Stimulated activated CD4-positive, alpha-beta T cell treated with anti-CD3 and anti-CD28 coated beads, Interleukin-2, amount 100 ng/mL, for 24 hours (primary cell): ENCODE measurements at places on chromosomes 13 and 19.

GRCh38 chr13:19845758-19846157, 17.7 kb downstream of the ZMYM5 start:
- no peak for DNase-seq

DNA sequence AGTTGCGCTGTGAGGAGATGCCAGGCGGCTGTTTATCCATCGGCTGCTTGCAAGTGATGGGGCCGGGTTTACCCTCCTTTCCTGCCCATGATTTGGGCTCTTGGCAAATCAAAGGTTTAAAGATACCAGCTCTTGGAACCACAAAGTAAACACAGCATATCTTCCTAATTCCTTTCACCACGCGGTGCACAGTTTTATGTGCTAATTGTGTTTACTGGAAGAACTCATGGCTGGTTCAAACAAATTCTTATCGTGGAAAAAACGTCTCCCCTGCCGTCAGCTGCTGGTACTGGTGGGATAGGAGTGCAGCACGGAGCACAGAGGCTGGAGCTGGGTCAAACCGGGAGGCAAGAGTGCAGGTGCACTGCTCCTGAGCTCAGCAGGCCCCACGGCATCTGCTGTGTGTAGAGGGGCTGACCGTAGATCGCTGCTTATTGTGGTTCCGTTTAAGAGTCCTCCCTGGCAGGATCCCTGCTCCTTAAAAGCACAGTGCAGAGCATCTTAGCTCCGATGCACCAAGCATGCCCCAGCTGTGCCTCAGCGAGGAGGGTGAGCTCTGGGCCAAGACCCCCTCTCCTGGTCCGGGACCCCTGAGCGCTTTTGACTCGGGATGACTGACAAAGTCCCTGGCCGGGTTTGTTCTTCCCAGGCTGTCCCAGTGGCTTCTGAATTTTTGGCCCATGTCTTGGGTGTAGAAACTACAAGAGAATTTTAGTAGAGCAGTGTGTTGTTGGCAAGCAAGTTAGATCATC, 51.3 kb upstream of the GAS6 start:
- peak; percentile 3 for DNase-seq

DNA sequence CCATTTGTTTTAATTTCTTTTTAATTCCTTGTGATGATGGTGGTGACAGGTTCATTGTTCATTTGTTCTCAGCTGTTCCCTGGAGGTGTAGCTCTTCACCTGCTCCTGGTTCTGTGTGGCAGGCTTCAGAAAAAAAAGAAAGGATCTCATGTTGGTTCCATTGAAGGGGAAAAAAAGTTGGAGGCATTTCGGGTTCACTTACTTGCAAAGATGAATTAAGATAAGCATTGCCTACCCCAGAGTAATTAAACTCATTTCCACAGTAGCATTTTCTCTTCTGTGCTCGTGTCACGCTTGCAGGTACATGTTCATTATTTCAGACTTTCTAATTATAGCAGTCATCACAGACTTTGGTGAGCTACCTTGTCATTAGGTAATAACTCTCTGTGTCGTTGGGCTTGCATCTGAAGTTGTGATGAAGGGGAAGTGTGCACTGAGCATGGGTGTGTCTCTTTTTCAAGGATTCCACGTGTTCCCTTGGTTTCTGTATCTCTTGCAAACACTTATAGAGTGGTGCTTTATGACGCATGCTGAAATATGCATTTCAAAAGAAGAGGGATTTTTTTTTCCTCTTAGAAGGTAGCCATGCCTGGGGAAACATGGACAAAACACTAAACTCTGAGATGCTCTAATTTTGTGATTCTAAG, 69.1 kb downstream of the MTUS2 start:
- DNase-seq, result no peak

DNA sequence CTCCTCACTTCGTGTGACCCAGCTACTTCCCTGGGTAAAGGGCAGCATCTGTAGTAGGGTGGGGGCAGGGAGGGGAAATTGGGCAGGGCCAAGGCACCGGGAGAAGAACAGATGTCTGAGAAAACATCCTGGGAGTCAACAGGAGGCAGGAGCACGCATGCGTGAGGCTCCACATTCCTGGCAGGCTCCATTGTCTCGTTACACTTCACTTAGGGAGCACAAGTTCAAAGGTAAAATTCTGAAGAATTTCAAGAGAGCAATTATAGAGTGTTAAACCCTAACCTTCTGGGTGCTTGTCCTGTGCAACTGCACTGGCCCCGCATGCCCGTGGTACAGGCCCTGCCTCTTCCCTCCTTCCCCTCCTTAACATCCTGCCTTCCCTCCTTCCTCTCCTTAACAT, 79.6 kb upstream of the POMP start:
- DNase-seq, result no peak

- no peak for DNase-seq
These were observed 76.7 kb downstream of the MBNL2 start for GRCh38 chr13:97298816-97299215.

- DNase-seq, result peak; percentile 59
These were observed 7.3 kb downstream of the NKPD1 start for GRCh38 chr19:45153339-45154063.

DNA sequence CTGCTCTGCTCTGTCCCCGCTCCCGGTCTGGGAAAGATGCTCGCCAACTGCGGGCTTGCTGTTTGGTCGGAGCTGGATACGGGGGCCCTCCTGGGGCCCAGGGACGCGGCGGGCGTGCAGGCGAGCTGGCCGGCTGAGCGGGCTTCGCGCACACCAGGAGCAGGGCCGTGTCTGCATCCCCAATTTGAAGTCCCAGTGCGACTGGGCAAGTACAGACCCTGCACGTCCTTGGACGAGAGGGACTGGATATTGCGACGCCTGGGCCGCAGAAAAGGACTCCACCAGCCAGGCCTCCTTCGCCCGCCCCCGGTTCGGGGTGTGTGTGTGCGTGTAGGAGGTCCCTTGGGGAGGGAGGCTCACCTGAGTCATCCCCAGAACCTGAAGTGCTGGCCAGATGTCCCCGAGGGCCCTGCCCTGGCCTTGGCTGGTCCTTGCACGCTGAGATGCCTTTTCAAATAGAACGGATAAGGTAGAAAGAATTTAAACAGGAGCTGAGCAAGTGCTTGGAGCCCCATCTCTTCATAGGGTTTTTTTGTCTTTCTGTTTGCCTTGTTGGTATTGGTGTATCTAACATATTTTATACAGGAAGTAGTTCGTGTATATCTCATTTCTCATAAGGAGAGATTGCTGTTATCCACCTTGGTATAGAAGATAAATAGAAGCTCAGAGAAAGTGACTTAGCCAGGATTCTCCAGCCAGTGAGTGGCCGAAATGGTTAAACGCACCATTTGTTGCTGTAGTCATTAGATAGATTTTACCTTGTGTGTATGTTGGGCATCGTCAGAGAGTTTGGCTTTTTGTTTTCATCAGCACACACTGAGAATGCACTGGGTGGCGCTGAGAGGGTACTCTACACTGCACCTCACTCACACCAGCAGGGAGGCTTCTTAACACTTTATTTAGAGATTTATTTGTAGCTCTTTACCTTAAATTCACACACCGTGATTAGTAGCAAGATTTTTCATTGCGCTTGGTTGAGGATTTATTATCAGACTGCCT, 1.1 kb downstream of the NAXD start:
- peak; percentile 53 for DNase-seq

GRCh38 chr13:97248243-97248642, 26.1 kb downstream of the MBNL2 start:
- no peak for DNase-seq

- no peak for DNase-seq
These were observed 27.7 kb upstream of the POU2F2 start for GRCh38 chr19:42159942-42160341.

DNA sequence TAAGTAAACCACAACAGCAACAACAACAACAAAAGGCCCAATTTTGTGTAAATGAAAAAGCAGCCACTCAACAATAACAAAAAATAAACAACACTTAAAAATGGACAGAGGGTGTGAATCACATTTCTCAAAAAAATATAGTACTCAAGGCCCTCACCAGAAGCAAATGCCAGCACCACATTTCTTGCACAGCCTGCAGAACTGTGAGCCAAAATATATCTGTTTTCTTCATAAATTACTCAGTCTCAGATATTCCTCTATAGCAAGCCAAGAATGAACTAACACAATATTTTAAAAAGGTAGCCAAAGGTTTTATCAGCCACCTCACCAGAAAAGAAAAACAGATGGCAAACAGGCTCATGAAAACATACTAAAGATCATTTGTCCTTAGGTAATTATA, 3.9 kb upstream of the CD33 start:
- DNase-seq, result no peak

DNA sequence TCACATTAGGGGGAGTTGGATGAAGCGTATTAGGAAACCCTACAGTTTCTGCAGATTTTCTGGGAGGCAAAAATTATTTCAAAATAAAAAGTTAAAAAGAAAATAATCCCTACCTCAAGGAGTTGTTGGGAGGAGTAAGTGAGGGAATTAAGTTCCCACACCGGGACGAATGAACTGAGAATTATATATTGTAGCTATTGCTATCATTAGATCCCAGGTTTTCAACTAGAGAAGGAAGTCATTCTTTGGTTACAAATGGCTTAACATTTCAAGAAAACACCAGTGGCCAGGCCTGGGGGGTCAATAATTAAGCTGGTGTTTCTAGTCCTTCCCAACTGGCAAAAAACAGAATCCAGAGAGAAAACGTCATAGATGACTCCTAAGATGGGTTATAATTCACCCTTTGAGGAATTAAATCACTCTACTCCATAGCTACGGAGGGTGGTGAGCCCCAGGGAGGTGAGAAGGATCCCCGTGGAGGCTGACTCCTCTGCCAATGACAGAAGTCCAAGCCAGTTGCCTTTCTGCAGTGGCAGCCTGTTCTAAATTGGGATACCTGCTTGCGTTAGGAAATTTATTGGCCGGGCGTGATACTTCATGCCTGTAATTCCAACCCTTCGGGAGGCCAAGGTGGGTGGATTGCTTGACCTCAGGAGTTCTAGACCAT, 1.2 kb upstream of the MYDGF start:
- no peak for DNase-seq

- DNase-seq, result no peak
These were observed 221.3 kb upstream of the TRPC4 start for GRCh38 chr13:38090913-38091312.

- DNase-seq, result no peak
These were observed 1.5 kb downstream of the BABAM1 start for GRCh38 chr19:17268754-17269153.

DNA sequence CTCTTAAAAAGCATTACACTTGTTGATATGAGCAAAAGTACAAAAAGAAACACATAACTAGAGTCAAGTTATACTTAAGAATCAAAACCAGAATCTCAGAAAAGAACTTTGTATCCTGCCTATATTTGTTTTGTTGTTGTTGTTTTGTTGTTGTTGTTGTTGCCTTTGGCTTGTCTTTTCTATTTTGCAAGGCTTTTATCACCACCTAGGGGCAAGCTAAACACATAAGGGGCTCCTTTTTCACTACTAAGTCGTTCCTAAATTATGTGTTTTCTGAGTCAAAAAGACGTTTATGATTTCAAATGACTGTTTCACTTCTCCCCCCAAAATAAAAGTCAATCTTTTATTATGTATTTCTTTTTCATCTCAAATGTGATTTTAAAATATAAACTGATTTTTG, 250.2 kb downstream of the RBM26 start:
- no peak for DNase-seq

- no peak for DNase-seq
These were observed 1813.4 kb downstream of the PCDH9 start for GRCh38 chr13:65416784-65417183.

DNA sequence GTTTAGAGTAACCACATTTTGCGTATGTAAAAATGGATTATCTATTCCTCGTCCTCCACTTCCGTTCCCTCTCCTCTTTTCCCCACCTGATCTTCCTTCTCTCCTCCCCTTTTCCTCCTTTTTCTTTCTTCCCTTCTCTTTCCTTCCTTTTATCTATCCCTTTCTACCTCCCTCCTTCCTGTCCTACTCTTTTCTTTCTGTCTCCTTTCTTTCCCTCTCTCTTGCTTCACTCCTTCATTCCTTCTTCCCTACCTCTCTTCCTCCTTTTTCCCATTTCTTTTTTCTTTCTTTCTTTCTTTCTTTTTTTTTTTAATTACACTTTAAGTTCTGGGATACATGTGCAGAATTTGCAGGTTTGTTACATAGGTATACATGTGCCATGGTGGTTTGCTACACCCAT, 688.4 kb upstream of the GPC6 start:
- DNase-seq, result no peak

- peak; percentile 32 for DNase-seq
These were observed 6.8 kb upstream of the ZNF283 start for GRCh38 chr19:43820098-43820883.

- no peak for DNase-seq
These were observed 116.4 kb downstream of the TM9SF2 start for GRCh38 chr13:99617474-99618255.

GRCh38 chr13:29534083-29534482, 61.4 kb downstream of the SLC7A1 start:
- no peak for DNase-seq

DNA sequence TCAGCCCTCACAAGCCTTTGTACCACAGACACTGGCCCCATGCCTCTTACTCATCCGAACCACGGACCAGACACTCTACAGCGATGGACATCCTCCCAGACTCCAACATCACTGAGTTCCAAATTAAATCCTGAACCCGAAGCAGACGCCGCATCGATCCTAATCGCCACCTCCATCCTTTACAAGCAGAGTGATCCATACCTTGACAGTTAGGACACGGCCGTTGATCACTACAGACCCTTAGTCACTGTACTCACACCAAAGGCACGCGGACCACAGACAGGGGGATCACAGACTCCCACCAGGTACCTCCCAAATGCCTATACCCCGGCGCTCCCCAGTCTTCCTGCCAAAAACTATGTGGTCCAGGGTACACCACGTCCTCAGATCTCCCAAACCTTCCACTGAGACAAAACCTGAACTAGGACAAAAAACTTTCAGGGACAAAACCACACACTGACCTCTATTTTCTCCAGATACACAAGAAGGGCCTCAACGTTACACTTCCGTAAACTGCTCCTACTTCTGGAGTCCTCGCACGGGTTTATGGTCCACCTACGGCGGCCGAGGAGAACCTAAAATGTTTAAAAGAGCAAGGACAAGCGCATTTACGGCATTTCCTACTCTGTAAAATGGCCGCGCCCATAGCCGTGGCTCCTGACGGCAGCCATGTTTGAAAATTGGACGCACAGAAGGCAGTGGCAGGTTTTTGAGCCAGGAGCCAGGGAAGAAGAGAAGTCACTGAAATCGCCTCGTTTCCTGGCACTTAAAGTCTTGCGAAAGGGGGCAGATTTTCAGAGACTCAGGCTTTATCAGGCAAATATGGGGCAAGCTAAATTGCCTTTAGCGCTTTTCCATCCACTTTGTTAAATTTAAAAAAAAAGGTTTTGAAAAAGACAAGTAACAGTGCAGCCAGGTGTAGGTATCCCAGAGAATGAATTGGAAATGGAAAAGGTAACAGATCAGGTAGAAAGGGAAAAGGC, at the start of gene ZNF350:
Gene ZNF350, minus strand, starts transcription at position 532 of the 983 bp plus-strand sequence. CDS start 12,480 bp downstream, outside the sequence.
- peak; percentile 80 for DNase-seq

- DNase-seq, result no peak
These were observed 20.3 kb upstream of the SLITRK6 start for GRCh38 chr13:85819513-85819912.

- DNase-seq, result no peak
These were observed 4.3 kb downstream of the HNRNPL start for GRCh38 chr19:38845374-38846024.

GRCh38 chr13:48121733-48122132, 26.8 kb upstream of the MED4 start:
- no peak for DNase-seq

- DNase-seq, result no peak
These were observed 813.6 kb upstream of the GPC6 start for GRCh38 chr13:92412996-92413395.
